Astrocyte of the hippocampus (primary cell): ENCODE measurements at places on chromosomes 6 and 20.

GRCh38 chr6:33840048-33840926 lies 36.5 kb upstream of the MLN start:
- DNase-seq: peak; percentile 84

GRCh38 chr20:38355161-38356012 lies 9.1 kb downstream of the LBP start:
- DNase-seq: no peak

- no peak for DNase-seq
These were observed 162.8 kb downstream of the SCML4 start for GRCh38 chr6:107661291-107661690.

GRCh38 chr6:96923400-96923799 lies 1.1 kb upstream of the KLHL32 start:
- DNase-seq: no peak

DNA sequence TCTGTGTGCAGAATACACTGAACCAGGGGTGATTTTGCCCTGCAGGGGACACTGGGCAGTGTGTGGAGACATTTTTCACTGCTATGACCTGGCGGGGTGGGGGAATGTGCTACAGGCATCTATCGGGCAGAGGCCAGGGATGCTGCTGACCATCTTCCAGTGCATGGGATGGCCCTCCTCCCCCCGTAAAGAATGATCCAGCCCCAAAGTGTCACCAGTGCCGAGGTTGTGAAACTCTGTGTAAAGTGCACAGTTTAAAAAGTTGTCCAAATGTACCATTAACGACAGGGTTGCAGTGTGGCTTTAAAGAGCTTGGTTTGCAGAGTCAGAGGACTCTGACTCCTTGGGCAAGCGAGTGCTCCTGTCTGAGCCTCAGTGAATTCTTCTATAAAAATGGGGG lies 72.1 kb downstream of the SULF2 start:
- no peak for DNase-seq

GRCh38 chr20:49136817-49137571 lies 51.1 kb downstream of the STAU1 start:
- DNase-seq: no peak

GRCh38 chr20:58604128-58604881 lies 46.8 kb upstream of the STX16 start:
- DNase-seq: peak; percentile 49

- DNase-seq: peak; percentile 70
These were observed 16.3 kb downstream of the SS18L1 start for GRCh38 chr20:62159839-62160238.

DNA sequence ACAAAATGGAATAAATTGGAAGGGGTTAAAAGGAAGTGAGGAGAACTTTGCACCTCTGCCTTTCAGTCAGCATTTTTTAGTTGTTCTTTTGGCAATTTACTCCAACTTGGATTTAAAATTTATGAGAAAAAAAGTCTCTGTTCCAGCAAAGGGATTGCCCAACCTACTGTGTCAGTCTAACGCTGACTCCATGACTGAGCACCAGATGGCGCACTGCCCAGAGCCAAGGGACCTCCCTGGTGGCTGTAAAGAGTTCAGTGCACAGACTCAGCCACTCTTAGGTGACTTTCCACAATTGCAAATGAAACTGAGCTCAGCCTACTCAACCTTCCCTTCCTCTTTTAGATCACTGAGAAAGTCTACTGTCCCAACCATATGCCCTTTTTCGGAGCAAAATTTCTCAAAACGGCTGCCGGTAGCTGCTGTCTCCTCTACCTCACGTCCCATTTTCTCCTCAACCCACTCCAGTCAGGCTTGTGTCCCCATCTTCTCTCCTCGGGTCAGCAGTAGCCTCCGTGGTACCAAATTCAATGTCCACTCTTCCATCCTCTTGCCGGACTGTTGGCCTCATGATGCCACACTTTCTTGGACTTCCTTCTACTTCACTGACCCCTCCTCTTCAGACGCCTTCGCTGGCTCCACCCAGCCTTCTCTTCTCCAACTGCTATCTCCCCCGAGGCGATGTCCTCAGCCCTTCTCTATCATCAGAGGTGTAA lies 38.7 kb downstream of the GSTA2 start:
- DNase-seq: peak; percentile 77

DNA sequence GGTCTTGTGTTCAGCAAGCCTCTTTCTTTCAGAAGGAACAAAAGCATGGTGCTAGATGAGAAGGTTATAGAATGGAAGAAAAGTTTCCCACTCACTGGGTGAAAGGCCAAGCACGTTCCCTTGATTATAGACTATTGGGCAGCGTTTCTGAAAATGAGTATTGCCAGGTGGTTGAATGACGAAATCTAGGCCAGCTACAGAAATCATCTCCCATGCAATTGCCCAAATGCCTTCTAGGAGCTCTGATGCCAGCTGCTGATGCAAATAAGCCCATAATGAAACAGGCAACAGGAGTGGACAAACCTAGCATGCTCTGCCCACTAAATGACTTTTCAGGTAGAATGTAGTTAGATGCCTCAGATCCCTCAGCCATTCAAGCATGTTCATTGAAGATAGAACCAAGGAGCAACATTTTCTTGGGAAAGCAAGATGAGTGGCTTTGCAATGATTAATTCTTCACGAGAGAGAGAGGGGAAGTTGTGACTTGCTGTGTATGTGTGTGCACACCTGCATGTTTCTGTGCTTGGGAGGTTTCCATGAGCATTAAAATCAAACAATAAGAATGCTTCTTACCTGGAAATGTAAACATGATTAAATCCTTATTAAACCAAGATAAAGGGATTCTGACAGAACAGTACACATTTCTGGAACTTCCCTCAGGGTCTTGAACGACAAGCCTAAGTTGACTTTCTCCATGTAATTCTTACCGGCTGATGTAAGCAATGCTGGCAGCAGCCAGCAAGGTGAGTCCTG lies 43.6 kb downstream of the ADTRP start:
- DNase-seq: no peak

- DNase-seq: no peak
These were observed 295.5 kb downstream of the PLCB1 start for GRCh38 chr20:8427419-8428040.

- DNase-seq: peak; percentile 47
These were observed 3.2 kb upstream of the ANKRD60 start for GRCh38 chr20:58231683-58232082.
